Activated CD4-positive, CD25-positive, alpha-beta regulatory T cell treated with anti-CD3 and anti-CD28 coated beads, Interleukin-2, amount 50 U/mL, for 16 hours (primary cell): ENCODE measurements at places on chromosomes 1 and 21.

DNA sequence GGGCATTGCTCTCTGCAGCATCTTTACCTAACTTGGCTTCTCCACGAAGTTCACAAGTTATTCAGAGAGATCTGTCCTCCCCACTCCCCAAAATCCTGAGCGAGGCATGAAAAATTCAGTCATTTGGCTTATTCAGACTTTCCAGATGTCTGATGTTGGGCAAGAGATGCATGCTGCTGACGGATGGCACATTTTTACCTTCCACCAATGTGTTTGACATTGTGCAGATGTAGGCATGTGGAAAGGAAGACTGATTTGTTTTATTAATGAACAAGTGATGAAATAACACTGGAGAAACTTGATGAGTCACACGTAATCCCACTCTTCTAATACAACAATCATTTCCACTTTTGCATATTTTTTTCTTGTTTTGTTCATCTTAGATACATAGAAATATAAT lies 86.7 kb downstream of the C1orf94 start:
- DNase-seq: no peak

GRCh38 chr1:88647249-88647645 lies 36.8 kb upstream of the PKN2 start:
- no peak for DNase-seq

- DNase-seq: no peak
Observed at GRCh38 chr1:76583235-76583868, 283.9 kb upstream of the ST6GALNAC5 start.

DNA sequence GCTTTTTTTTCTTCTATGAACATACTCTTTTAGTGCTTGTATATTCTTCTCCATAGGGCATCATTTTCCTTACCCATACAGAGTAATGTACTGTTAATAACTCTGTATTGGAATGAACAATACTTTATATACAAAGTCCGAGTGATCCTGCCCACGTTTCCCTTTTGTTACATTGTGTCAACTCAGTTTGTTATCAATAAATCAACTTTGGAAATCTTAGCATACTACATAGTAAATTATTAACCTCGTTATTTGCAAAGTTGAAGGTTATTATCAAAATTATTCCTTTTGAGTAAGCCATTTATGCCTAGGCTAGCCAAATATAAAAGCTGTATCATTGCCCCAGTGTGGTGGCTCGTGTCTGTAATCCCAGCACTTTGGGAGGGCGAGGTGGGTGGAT lies 937.4 kb upstream of the TMPRSS15 start:
- DNase-seq: no peak

DNA sequence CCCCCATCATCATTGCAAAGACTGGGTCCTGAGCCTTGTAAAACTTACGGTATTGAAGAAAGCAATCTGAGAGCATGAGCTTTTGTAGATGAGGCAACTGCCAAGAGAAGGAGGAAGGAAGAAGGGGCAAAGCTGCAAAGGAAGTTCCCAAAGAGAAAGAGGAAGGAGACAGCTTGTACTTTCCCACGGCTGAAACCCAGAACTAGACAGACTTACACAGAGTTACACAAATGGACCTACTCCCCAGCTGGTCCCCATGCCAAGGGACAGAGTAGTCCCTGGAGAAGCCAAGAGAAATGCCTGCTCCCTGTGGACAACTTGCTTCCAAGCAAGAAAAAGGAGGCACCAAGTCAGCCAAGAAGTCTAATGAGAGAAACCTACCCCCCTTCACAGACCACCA lies 22.6 kb downstream of the SLC5A9 start:
- DNase-seq: no peak

GRCh38 chr1:29129916-29130315 lies 6.2 kb upstream of the TMEM200B start:
- no peak for DNase-seq

GRCh38 chr1:2300851-2301606 lies 72.9 kb downstream of the SKI start:
- DNase-seq: peak; percentile 71
